ENCODE measurements at places on chromosomes 2 and 18. TPM values are rescaled to one million over a fixed set of nuclear protein-coding genes. Genes with fewer than 3 reads are reported as not detected.

CD28 gene
- total RNA-seq: 3.9 TPM

AKAIN1 gene
- total RNA-seq: 0.18 TPM

PHLPP1 gene
- 7.5 TPM for total RNA-seq

NHEJ1 gene
- total RNA-seq: 14.1 TPM

MOGAT1 gene
- total RNA-seq: not detected

KIF1A gene
- 7.3 TPM for total RNA-seq

- no peak for DNase-seq
These were observed 88.2 kb downstream of the SLC66A3 start for GRCh38 chr2:11243512-11243911.

DNA sequence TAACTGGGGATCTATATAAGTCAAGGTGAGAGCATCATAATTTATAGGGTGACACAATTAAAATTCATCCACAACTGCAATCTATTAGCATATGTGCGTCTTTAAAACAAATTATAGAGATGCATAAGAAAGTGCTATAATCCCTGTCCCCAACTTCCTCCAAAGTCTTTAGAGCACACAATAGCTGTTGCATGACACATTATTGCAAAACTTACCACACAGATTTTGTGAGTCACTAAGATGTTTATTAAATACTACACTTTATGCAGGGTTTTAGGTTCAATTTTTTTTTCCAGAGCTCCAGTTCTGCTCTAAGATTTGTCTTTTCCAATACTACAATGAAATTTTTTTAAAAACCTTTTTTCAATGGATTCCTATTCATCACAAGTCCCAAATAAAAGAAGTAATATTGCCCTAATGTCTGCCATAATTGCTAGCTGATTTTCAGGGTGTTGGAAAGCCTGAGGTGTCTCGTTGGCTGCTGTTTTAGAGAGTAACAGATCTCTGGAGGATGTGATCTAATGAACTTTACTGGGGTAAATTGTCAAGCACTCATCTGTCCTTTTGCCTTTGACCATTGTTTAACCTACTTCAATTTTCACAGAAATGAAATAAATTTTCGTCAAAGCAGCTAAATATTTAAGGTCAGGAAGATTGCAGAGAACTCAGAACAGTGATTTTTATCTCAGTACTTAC, 250.5 kb upstream of the NETO1 start:
- no peak for DNase-seq

DNA sequence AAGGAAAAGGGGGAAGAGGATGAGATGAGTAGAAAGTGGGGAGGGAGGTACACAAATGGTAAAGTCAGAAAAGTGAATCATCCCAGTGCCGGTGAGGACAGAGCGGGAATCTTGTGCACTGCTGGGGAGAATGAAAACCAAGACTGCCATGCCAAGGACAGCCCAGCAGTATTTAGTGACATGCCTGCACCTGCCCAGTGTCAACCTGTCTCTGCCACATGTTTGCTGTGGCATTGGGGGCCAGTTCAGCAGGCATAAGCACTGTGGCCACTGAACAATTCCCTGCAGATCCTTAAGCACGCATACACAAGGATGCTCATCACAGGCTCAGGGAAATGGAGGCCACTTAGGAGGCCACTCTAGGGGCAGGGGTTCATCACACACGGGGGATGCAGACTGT, 5.2 kb upstream of the KCNK3 start:
- DNase-seq: no peak

- DNase-seq: no peak
These were observed 91.9 kb upstream of the ANKRD30BL start for GRCh38 chr2:132253496-132254305.

DNA sequence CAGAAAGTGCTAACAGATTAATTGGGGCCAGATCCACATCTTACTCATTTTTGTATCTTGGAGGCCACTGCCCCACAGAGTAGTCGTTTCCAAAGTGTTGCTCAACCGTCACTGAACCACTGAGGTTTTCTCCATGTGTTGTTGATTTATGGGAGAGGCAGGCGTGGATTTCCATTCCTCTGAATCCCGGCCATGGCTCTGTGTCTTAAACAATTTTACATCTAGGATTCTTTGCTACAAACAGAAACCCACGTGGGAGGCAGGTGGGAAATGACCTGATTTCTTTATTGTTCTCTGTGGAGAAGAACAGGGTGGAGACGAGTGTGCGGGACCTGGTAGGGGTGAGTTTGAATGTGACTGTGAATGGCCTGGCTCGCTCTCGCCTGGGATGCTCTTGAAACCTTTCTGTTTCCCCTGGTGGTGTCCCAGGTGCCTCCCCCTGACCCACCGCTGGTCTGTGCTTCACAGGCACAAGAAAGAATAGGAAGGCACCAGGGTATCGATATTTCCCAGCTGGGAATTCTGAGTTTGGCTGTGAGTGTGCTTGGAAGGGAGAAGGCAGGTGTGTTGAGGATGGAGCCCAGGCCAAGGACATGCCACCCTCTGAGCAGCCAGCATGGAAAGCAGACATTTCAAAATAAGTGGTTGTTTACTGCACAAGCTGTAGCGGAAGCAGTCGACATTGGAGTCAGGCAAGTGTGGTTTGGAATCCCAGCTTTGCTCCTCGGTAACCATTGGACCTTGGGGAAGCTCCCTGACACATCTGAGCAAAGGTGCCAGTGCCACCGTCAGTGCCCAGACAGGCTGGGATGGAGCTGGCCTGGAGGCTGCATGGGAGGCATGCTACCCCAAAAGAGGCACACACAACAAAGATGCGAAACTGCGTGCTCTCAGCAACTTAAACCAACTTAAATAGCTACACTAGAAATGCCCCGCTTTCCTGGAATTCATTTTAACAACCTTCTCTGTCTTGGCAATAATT, 50.0 kb downstream of the LPIN1 start:
- no peak for DNase-seq

DNA sequence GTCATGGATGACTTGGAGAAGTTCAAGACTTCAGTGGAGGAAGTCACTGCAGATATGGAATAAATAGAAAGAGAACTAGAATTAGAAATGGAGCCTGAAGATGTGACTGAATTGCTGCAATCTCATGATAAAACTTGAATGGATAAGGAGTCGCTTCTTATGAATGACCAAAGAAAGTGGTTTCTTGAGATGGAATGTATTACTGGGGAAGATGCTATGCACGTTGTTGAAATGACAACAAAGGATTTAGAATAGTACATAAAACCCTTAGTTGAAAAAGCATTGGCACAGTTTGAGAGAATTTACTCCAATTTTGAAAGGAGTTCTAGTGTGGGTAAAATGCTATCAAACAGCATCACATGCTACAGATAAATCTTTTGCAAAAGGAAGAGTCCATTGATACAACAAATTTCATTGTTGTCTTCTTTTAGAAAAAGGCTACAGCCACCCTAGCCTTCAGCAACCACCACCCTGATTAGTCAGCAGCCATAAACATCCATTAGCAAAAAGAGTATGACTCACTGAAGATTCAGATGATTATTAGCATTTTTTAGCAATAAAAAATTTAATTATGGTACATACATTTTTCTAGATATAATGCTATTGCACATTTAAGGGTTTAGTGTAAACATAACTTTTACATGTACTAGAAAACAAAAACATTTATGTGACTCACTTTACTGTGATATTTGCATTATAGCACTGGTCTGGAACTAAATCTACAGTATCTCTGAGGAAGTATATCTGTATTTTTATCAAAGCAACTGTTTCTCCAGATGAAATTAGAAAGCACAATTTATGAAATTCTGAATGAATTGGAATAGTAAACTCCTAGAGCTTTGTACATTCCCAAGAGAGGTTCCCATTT, 110.5 kb upstream of the TACR1 start:
- no peak for DNase-seq

All from muscle of leg (tissue), 16 donors.